ENCODE measurements at places on chromosomes 1 and 21.
A peak's percentile ranks its signal among the peaks of the same experiment; 100 is the strongest.

DNA sequence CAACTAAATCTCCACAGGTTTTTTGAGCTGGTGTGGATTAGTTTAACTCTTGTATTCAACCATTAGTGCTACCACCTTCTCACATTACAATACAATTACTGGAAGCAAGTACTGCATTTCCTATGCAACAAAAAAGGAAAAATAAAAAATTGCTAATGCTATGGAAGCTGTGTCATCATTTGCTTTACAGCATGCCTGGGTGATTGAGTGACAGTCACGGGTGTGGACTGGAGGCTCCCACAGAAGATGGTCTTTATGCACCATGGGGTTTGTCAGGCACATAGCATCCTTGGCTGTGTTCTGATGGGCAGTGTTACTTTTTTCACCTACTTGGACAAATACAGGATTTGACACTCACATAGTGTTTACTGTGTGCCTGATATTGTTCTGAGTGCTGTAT is 262.3 kb downstream of the TM2D1 start:
- DNase-seq, result no peak

GRCh38 chr1:192977089-192977706 is 82.0 kb downstream of the UCHL5 start:
- no peak for DNase-seq

GRCh38 chr1:155127105-155127966 is at the start of gene EFNA1:
Gene EFNA1, plus strand, starts transcription at chr1:155127876. Its CDS starts 102 bp downstream, at chr1:155127978.
- peak; percentile 78 for DNase-seq

- no peak for DNase-seq
Observed at GRCh38 chr21:37622755-37623154, 256.2 kb downstream of the DYRK1A start.

DNA sequence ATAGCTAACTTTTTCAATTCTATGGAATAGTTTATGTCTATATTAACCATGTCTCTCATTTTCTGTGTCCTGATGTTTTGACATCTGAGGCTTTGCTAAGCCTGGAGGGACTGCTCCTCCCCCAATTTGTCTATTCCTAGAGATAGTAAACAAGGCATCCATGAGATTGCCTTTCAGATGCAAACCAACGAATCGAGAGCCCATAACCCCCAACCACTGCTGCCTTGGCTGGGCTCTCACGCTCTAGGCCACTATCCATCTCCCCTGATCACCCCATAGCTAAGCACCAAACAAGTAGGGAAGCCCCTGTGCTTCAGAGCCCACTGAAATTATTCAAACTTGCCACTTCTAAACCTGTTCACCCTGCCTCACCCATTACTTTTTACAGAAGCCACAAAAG is 437.7 kb downstream of the SETD4 start:
- DNase-seq, result no peak

GRCh38 chr1:167697667-167698141 is 24.1 kb upstream of the MPZL1 start:
- DNase-seq, result no peak
